ENCODE measurements at places on chromosomes 5 and 9. TPM values are rescaled to one million over a fixed set of nuclear protein-coding genes. Genes with fewer than 3 reads are reported as not detected.

DNA sequence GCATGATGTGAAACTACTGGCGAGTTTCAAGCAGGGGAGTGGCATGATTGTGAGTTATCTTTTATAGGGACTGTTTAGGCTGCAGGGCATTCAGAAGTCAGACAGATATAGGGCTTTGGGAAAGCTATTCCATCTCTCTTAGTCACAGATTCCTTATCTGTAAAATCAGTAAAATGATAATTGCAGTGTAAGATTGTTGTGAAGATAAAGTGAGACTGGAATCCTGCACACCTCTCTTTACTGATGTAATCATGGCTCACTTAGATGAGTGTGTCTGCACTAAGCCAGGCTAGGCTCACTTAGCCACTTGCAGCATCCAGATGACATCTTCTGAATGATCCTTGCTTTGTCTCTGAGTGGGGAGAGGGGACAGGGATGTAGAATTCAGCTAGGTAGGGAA lies 81.8 kb upstream of the MAMDC2 start:
- H3K36me3 ChIP-seq: no peaks in the 10 kb centered on the region
- peaks cover 4% of the 10 kb centered on the region for H3K27me3 ChIP-seq
- no peak overlapping the region for H3K27ac ChIP-seq
- no peaks in the 10 kb centered on the region for H3K4me1 ChIP-seq
- DNase-seq: no peak

DNA sequence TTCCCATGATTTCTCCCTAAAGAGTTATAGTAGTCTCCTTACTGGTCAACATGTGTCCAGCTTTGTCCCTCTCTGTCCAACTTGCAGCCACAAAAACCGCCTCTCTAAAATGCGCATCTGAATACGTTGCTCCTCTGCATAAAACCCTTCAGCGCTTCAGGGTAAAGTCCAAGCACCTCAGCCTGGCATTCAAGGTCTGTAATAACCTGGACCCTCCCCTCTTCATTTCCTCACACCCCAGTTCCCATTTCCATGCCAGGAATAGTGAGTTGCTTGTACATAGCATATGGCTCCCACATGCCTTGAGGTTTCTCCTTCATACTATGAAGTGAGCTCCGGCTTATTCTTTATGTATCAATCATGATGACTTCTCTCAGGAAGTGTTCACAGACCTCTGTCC lies 101.5 kb downstream of the OXCT1 start:
- no peak overlapping the region for H3K4me3 ChIP-seq
- H3K36me3 ChIP-seq: peaks cover 4% of the 10 kb centered on the region
- no peak for DNase-seq

SPATA31E1 gene
- total RNA-seq: not detected

DNA sequence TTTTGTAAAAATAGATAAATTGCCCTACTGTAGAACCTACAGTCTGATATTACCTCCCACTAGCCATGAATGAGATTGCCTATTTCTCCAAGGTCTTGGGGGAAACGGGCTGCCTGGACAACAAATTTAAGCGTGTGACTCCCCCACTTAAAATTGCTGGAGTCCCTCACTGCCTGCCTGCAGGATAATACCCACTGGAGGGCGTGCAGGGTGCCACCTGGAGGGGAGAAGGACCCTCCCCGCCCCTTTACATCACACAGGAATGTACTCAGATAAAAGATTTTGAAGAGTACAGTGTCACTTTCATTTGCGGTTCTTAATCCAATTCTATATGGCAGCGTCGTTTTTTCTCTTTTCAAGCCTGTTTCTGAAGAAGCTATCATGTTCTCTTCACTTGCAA lies 6.2 kb upstream of the TRIM7 start:
- no peak overlapping the region for H3K27ac ChIP-seq
- peaks cover 8% of the 10 kb centered on the region for H3K4me1 ChIP-seq
- H3K27me3 ChIP-seq: peaks cover 46% of the 10 kb centered on the region
- no peak overlapping the region for H3K4me3 ChIP-seq

GRCh38 chr5:67063791-67064190 lies 132.8 kb downstream of the CD180 start:
- H3K4me3 ChIP-seq: no peak overlapping the region
- peaks cover 14% of the 10 kb centered on the region for H3K4me1 ChIP-seq
- H3K27me3 ChIP-seq: no peaks in the 10 kb centered on the region
- peaks cover 11% of the 10 kb centered on the region for H3K36me3 ChIP-seq
- H3K27ac ChIP-seq: no peak overlapping the region

PIP5KL1 gene
- total RNA-seq: 5.8 TPM

PROB1 gene
- total RNA-seq: 0.69 TPM

DNA sequence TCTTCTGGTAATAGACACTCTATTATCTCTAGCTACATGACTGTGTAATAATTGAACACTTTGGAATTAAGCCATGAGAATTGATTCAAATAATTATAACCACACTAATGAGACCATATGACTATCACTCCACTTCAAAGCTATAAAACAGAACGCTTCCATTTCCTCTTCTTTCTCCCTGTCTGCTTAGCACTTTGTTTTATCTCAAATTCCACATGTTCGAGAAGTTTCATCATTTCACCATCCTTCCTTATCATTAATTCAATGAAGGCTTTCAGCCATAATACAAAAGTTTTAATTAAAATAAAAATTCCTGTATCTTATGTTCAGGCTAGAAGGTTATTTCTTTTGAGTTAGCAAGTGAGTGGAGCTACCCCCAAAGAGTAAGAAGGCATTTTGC lies 7.4 kb upstream of the DCTN4 start:
- H3K36me3 ChIP-seq: no peaks in the 10 kb centered on the region
- peaks cover 5% of the 10 kb centered on the region for H3K4me1 ChIP-seq
- DNase-seq: no peak
- no peak overlapping the region for H3K27ac ChIP-seq
- H3K27me3 ChIP-seq: peaks cover 28% of the 10 kb centered on the region

C9 gene
- total RNA-seq: not detected

DNA sequence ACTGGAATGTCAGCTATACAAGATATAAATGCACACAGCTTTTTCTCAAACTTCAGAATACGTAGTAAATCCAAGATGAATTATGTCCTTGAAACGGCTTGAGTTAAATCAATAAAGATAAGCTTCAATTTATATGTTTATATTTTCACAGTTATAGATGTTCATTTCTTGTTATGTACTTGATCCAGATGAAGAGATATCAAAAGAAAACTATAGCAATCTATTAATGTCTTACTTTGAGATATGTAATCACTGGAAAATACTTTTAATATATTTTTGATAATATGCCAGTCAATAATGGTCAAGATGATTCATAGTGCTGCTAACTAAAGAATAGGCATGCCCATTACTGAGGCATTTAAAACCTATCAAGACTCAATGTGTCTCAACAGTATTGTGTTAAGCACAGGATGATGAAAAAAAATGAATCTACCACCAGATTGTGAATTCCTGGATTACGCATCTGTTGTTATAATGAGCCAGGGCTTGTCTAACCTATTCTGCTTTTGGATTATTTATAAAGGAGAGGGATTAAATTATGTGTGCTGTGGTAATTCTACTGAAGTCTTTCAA lies 372.6 kb upstream of the PRR16 start:
- no peaks in the 10 kb centered on the region for H3K36me3 ChIP-seq
- DNase-seq: no peak
- H3K4me3 ChIP-seq: no peak overlapping the region
- H3K4me1 ChIP-seq: no peaks in the 10 kb centered on the region

DNA sequence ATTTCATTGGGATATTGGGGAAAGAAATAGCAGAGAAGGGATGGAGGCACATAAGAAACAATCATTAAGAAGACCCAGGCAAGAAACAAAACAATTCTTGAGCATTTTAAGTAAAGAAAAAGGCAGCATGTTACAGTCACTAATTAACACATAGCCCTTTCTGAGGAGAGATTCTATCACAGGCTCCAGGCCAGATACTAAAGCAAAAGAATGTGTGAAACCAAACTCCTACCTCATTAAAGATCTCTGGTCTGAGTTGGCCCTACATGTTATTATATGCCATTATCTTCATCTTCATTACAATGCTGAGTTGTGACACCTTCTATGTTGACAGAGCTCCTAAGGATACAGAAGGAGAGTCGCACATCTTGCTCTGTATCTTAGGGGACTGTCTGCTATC lies 37.5 kb downstream of the DAP start:
- no peak overlapping the region for H3K4me3 ChIP-seq
- H3K27ac ChIP-seq: no peak overlapping the region
- peaks cover 5% of the 10 kb centered on the region for H3K4me1 ChIP-seq
- no peak for DNase-seq
- H3K36me3 ChIP-seq: peaks cover 52% of the 10 kb centered on the region

All from type B pancreatic cell (in vitro differentiated cells).